ENCODE measurements at places on chromosomes 16 and 17. TPM values are rescaled to one million over a fixed set of nuclear protein-coding genes. Genes with fewer than 3 reads are reported as not detected.
A peak's percentile ranks its signal among the peaks of the same experiment; 100 is the strongest.

- no peak for DNase-seq
Measured at GRCh38 chr16:89373355-89374110, 116.8 kb downstream of the ANKRD11 start.

DNA sequence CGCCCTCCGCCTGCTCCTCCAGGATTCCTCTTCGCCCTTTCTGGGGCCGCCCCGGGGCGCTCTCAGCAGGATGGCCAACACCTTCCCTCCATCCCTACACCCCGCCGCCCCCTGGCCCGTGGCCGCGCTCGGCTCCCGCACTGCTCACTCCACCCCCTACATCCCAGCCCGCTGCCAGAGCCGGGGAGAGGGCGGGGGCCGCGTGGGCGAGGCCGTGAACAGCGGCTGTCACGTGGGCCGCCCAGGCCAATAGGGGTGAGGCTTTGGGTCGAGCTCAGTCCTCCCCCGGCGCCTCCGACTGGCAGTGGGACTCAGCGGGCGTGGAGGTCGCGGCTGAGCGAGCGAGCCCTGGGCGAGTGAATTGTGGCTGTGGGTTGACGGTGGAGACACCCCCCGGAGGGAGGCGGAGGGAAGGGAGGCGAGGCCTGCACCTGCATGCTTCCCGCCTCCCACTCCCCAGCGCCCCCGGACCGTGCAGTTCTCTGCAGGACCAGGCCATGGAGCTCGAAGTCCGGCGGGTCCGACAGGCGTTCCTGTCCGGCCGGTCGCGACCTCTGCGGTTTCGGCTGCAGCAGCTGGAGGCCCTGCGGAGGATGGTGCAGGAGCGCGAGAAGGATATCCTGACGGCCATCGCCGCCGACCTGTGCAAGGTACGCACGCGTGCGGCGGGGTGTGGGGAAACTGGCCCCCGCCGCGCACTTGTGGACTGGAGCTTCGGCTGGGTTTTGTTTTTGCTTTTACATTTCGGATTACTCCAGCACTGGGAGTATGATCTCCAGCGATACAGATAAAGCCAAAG, at the start of gene ALDH3A2:
Gene ALDH3A2, plus strand, starts transcription at position 277 of the 799 bp plus-strand sequence. Its CDS starts 221 bp downstream, at position 498.
- DNase-seq = peak; percentile 92

CCDC92B gene
- polyA plus RNA-seq = 0.18 TPM

WNT9B gene
- 0.31 TPM for polyA plus RNA-seq

All from right lung (tissue), 10 donors.